ENCODE measurements at places on chromosomes 2 and 18.

DNA sequence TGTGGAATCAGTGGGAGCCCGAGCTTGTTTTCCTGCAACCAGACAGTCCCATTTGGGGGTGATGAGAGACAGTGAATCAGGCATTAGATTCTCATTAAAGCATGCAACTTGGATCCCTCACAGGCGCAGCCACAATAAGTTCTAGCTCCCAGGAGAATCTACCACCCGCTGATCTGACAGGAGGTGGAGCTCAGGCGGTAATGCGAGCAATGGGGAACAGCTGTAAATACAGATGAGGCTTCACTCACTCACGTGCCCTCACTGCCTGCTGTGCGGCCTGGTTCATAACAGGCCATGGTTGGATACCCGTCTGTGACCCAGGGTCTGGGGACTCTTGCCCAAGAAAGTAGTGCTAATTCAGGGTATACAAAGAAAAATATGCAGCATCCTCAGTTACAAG is 144.8 kb upstream of the RGPD4 start:
- DNase-seq = no peak

DNA sequence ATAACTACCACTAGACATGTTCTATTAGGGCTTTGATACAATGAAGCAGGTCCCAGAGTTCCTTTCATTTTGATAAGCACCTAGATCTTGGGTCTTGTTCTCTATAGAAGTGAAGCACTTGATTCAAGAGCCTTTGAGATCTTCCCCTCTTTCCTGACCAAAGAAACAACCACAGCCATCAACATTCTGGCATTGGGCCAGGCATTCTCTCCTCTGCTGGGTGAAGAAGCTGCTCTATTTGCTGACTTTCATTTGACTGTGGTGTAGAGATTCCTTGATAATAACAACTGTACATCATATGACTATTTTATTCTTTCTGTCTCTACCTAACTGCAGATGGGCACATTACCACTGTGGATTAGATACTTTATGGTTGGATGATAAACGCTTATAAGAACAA is 96.6 kb upstream of the LYPD1 start:
- no peak for DNase-seq

- no peak for DNase-seq
These were observed 61.9 kb downstream of the AQP4 start for GRCh38 chr18:26803643-26804042.

GRCh38 chr2:203918839-203919238 is 17.7 kb upstream of the ICOS start:
- no peak for DNase-seq

- DNase-seq = no peak
These were observed 41.9 kb downstream of the CPO start for GRCh38 chr2:206981086-206981674.
